Stimulated activated CD4-positive, alpha-beta T cell treated with anti-CD3 and anti-CD28 coated beads, TNF-alpha, amount 100 ng/mL, for 48 hours (primary cell): ENCODE measurements at places on chromosomes 5 and 9.

DNA sequence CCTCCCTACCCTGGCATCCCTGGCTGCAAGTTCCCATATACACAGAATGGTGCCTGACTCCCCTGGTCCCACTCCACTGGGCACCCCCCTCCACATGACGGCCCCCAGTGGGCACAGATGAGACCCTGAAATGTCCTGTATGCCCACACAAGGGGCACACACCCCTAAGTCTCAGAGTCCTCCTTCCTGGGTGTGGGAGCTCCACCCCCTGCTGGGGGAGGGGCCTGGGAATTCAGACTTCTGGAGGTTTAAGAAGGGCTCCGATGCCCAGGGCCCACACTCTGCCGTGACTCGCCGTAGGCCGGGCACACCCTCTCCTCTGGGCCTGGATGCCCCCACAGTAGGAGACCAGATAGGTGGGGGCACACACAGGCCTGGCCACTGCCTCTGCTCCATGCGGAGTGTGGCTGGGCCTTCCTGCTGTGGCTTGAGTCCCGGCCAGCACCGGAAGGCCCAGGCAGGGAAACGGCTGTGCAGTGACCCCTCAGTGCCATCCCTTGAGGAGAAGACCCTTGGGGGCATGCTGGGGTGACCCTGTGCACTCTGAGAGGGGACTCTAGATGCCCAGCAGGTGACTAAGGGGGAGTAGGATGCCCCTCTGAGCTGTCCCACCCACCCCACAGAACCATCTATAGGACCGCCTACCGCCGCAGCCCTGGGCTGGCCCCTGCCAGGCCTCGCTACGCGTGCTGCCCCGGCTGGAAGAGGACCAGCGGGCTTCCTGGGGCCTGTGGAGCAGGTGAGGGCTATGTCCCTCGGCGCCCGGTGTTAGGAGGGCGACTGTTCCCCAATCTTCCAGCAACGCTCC is 6.5 kb downstream of the EGFL7 start:
- DNase-seq, result no peak

DNA sequence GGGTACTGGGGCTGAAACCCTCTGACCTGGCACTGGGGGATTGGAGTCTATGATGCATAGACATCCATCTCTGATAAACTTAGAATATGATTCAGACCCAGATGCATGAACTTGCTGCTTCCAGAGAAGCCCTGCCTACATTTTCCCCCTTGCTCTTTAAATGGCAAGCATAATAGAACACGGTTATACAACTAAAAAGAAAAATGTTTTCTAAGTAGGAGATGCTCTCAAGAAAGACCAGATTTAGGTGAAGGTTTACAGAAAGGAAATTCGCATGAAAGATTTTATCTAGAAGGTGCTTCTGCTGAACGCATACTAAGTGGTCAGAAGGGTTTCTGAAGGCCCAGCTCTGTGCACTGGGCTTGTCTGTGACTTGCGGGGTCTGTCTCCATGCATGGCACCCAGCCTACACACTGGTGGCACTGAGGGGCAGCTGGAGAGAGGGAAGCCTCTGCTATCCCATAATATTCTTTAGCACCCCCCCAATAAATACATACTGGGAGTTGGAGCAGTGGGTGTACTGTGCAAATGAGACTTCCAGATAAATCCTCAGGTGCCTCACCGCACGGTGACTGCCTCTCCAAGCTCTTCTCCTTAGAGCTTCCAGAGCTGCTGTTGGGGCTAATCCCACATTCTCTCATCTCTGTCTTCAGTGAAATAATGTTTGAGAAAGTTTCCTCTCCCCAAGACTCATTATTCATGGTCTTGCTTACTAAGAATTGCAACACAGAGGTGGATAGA is 114.6 kb downstream of the FSTL4 start:
- DNase-seq, result no peak

GRCh38 chr9:130970052-130970451 is 31.0 kb upstream of the FIBCD1 start:
- DNase-seq, result no peak

DNA sequence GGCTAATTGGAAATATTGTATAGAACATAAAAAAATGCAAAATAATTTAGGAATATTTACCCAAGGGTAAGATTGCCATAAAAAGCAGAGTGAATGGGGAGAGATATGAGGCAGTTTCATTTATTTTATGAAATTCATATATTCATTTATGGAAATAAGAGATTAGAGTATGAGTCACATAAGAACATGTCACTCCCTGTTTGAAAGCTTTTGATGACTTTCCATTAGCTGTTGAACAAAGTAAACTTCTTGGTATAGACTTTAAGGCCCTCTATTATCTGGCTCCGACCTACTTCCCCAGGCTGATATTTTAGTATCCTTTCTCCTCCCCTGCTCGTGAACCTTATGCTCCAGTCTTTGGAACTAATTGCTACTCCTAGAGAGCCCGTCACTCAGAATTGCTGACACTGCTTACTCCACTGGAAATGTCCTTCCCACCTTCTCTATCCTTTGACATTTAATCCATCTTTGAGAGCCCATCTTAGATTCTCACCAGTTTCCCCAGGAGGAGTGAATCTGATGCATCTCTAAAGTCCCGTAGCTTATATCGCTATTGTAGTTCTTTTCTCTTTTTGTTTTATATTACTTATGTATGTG is 8.9 kb upstream of the ACTBL2 start:
- no peak for DNase-seq

DNA sequence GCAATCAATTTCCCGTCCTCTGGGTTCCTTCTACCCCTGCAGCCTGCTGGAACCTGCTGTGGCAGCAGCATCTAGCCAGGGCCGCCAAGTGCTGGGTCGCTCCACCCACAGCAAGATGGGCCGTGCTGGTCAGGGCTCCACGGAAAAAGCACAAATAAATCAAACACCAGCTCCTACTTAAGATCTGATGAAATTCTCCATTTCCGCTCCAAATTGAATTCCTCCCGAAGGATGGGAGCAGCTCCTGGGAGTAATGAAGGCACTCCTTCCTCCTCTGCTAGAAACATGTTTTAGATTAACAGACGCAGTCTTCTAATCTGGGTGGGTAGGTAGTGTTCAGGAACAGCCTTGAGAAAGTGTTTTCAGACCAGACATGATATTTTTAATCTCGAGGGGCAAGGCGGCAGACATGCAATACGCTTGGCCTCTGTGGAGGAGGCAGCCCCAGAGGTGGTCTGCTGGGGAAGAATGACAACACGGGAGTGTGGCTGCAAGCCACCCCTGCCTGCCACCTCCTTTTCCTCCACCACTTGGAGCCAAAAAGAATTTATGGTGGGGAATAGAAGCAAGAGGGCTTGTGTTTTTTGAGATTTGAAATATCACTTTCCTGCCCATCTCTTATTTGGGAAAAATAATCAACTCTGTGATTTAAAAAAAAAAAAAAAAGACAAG is 194.1 kb downstream of the AOPEP start:
- DNase-seq, result no peak

GRCh38 chr5:109180668-109181067 is 229.1 kb downstream of the PJA2 start:
- no peak for DNase-seq

DNA sequence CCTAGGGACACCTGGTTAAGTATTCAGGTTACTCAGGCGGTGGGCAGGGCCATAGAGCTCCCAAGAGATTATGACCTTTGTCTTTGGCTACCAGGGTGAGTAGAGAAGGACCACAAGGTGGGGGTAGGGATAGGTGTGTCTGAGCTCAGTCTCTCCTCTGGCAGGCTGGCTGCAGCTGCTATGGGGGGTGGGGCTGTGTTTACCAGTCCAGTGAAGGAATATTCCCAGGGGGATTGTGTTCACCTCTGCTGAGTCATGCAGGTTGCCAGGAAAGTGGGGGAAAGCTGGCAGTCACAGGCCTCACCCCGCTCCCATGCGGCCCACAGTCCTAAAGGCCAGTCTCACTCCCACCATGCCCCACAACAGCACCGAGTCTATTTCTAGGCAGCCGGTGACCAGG is 53.6 kb upstream of the POU5F2 start:
- DNase-seq, result no peak

DNA sequence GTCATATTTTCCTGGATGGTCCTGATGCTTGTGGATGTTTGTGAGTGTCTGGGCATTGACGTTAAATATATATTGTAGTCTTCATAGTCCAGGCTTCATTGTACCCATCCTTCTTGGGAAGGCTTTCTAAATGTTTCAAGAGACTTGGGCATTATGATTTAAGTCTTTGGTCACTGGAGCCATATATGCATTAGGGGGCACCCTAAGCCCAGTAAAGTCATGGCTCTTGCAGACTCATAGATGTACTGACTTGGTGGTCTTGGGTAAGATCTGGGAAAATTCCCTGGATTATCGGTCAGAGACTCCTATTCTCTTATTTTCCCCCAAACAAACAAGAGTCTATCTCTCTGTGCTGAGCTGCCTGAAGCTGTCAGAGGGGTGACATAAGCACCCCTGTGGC is 271.1 kb downstream of the TRIM36 start:
- no peak for DNase-seq

DNA sequence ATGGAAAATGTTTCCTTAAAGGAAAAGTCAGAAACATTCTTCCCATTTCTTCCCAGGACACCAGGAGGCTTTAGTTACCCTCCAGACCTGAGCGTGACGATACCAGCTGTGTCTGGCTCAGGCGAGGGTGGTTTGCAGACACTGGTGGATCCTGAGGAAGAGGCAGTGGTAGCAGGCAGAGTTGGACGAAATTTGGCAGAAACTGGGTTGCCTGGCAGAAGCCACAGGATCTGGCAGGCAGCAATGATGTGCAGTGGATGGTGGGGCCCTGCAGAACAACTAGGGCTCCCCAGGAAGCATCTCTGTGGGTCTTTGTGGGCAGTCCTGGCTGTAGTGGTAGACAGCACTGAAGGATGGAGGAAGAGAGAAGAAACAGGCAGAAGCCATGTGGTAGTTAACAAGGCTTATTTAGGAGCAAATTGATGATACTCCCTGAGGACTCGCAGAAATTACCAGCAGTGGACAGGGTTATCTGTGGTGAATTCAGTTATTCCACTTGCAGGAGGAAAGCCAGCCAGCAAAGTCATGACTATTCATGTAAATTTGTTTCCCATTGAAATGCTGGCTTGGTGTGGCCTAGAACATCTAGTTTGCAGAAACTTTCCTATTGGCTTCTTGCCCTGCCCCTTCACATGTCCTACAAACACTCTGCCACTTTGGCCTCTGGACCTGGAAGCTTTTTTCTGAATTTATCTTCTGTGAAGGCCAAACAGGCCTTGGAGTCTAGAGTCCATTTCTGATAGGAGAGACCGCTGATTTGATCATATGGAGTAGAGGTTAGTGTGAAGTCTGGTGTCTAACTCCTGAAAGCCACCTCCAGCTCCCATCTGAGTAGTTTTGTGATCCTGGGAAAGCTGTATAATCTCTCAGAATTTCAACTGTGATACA is 212.0 kb downstream of the DMRT2 start:
- no peak for DNase-seq
